Uterus (tissue), 4 donors: ENCODE measurements at places on chromosomes 2 and 18. TPM values are rescaled to one million over a fixed set of nuclear protein-coding genes. Genes with fewer than 3 reads are reported as not detected.
A peak's percentile ranks its signal among the peaks of the same experiment; 100 is the strongest.

GRCh38 chr2:162297925-162298552 lies 20.4 kb downstream of the IFIH1 start:
- peak; percentile 87 for DNase-seq

DNA sequence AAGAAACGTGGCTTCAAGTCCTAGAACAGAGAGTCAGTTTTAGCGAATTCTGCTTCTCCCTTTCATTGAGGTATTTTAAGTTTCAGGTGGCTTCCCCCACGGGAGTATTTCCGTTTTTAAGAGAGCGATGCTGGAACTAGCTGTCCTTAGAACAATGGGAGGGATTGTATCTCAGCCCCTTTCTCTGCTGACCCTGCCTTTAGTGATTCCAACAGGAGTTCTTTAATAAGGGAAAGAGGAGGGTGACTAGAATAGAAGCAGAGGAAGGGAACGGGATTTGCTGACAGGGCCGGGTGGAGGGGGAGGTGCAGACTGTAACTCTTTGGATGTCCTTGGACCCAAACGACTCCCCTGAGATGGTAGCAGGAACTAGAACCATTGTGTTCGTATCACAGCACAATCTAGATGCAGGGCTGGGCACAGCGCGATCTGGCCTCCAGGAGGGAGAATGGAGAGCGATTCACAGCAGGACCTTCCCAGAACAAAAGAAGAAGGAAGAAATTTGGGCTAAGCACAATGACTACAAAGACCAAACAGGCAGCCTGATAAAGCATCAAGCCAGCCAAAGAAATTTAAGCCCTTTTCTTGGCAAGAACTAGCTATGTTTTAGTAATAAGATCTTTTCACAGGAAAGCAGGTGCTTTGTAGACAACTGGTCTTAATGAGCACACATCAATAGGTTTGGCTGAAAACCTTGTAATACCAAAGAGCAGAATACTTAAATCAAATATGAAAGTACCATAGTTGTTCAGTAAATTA lies 15.8 kb upstream of the RTTN start:
- no peak for DNase-seq

GPR155 gene
- total RNA-seq: 2.3 TPM

REL gene
- 8.2 TPM for total RNA-seq

DNA sequence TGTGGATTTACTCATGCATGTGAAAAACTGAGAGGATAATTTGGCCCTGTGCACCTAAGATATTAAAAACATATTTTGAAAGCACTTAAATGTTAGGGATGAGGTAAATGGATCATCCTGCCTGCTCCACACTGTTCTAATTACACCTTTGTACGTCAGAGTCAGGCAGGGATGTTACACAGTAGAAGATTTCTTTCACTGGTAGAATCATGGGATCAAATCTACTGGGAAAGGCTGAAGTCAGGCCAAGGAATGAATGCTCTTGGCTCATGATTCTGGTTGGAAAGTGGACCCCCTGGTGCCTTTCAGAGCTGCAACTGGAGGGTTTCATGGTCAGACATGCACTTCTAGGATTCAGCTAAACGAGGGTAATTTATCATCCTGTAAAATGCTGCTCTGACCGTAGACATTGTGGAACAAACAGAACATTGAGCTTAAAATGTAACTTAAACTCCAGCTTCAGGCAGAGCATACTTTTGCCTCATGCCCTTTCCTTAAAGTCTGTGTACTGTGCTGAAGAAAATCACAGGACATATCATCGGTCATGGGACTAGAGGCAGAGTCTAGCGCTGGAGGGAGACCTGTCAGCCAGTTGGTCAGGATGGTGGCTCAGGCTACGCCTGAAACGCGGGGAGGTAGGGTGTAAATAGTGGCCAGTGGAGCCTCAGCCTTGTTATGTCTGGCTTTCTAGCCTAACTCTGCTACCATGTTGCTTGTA lies 4.9 kb downstream of the KCNE4 start:
- DNase-seq: peak; percentile 35

- DNase-seq: peak; percentile 47
Observed at GRCh38 chr2:233349005-233349998, 5.0 kb upstream of the DGKD start.

- no peak for DNase-seq
Observed at GRCh38 chr2:13474538-13474937, 757.8 kb downstream of the TRIB2 start.

TTN gene
- total RNA-seq: 8.4 TPM

- no peak for DNase-seq
Observed at GRCh38 chr2:126356631-126357030, 299.3 kb upstream of the GYPC start.
